ENCODE measurements at places on chromosomes 1 and 21. TPM values are rescaled to one million over a fixed set of nuclear protein-coding genes. Genes with fewer than 3 reads are reported as not detected.

GRCh38 chr1:245748240-245748639 is 593.5 kb downstream of the KIF26B start:
- no peak for DNase-seq

GRCh38 chr1:86933562-86934377 is 19.3 kb downstream of the HS2ST1 start:
- no peak for DNase-seq

HSD11B1 gene
- not detected for total RNA-seq

DNA sequence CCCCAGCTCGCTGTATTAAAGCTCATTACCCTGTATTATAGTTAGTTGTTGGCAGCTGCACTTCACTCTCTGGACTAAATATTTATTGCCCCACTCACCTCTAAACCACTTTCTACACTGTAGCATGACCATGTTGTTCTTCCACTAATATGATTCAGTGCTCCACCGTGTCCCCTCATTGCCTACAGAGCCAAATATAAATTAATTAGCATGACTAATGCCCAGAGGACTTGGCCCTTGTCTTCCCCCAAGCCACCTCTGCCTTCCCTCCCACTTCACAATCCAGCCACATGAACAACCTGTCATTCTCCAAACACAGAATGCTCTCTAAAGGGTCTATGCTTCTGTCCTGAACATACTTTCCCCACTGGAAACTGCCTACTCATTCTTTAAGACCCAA is 276.5 kb downstream of the PLPP3 start:
- DNase-seq = no peak

DNA sequence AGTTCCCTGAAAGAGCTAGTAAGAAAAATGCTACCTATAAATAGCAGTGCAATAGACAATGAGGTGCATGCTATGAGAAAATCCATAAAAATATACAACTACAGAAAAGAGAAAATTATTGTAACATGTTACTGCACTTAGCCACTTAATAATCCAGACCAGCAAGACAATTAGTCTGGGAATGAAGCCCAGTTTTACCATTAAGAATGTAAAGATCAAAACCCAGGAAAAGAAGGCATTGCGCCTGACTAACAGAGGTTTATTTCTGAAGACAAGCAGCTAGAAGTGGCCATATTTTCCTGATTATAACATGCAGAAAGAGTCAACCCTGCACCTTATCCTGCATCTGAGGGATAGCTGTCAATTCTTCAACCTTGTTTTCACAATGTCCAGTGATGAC is 276.4 kb upstream of the PRMT6 start:
- DNase-seq = no peak

GRCh38 chr1:200379940-200380588 is 29.8 kb downstream of the ZNF281 start:
- DNase-seq = no peak

- no peak for DNase-seq
Observed at GRCh38 chr1:53090227-53091147, 28.5 kb downstream of the PODN start.

RPE65 gene
- total RNA-seq = 1.1 TPM

DNA sequence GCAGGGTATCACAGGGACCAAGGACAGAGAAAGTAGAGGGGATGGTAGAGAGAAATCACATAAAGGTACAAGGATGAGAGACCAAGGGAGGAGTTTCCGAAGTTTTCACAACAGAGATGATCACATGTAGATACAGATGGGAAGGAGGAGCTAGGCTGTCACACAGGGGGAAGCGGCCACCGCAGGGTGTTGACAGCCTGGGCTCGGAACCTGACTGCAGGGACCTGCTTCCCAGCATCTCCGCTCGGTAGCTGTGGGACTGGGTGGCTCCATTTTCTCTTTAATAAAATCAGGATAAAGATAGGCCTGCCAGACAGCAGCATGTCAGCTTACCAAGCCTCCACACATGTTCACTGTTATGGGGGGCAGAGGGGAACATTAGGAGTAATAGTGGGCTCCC is 32.3 kb downstream of the CDCA8 start:
- DNase-seq = no peak

GRCh38 chr1:42873670-42874069 is 27.3 kb downstream of the ZNF691 start:
- no peak for DNase-seq

ST6GALNAC3 gene
- 11.4 TPM for total RNA-seq

- DNase-seq = no peak
Observed at GRCh38 chr1:107609808-107610207, 355.2 kb downstream of the VAV3 start.

DNA sequence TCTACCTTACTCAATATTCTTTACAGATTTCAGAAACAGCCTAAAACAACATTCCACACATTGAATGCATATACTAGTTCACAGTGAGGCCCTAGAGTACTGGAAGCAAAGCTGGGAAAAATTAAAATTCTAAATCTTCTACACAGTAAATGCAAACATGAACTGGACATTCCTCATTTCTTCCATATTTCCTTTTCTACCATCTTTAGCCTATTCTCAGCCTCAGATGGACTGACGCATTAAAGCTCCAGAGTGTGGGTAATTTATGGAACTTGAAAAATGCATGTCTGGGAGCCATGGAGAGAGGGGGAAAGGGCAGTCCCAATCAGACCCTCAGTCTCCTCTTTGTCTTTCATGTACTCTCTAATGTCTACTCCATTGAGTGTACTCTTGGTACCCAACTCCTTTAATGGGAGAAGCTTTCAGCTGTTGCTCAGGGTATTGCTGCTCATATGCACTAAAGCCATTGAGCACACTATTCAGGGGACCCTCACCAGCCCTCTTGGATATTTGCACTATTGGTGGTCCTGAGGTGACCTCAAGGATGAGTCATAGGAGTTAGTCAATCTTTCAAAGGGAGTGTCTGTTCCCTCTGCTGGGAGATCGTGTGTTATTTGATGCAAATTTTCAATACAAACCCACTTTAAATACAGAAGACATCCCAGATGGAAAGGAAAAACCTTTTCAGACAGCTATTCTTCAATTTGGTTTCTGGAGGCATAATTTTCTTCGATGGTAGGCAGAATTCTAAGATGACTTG is 83.3 kb upstream of the KCNJ15 start:
- no peak for DNase-seq

DNA sequence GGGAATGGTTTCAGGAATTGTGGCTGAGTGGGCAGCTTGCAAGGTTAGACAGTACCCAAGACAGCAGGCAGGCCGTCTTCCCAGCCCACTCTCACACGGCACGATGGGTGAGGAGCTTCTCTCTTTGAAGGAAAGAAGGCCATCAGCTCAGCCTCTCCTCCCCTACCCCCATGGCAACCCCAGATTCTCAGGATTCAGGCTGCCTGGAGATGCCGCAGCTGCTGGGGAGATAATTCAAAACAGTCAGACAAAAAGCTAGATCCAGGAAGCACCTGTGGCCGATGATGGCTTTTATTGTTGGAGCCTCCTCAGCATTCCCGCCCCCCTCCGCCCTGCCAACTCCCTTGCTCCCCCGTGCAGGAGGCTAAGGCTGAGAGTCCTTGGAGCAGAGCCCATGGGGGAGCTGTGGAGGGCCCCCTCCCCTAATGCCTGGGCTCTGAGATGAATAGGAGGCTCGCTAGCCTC is 220.5 kb downstream of the TRABD2B start:
- no peak for DNase-seq

DNA sequence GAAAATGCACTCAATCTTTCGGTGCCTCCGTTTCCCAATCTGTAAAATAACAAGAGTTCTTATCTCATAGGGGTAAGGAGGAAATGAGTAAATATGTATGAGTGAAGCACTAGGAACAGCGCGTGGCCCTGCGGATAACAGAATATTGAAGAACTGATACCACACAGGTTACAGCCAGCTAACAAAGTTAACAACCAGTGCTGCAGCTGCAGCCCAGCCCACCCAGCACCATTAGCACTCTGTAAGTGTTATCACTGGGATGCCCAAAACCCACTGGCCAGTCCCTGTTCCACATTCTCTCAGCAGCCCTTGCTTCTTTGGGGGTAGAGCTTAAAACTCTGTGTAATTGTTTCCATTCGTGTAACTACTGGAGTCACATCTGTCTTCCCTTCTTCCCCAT is 89.5 kb downstream of the VWA5B1 start:
- no peak for DNase-seq

GRCh38 chr1:230392920-230393521 is 33.1 kb downstream of the PGBD5 start:
- DNase-seq = no peak

SFN gene
- total RNA-seq = 0.53 TPM

LDLRAD2 gene
- total RNA-seq = not detected

TXNIP gene
- total RNA-seq = 102 TPM

NSUN4 gene
- 15.0 TPM for total RNA-seq

DNA sequence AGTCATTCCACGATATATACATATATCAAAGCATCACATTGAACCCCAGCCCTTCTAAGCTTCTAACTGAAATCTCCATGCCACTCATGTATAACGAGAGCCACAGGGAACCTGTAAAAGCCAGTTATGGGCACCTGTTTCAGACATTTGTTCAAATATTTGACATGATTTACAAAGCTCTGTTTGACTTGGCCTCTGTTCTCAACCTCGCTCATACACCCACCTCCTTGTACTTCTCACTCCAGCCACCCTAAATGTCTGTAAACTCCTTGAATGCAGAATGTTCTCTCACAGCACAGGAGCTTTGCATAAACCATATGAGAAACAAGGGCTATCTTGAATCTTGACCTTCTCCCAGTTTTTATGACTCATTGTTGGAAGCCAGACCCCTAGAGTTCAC is 36.9 kb upstream of the CD2 start:
- no peak for DNase-seq

MAP10 gene
- total RNA-seq = 0.19 TPM

IRF6 gene
- not detected for total RNA-seq
